Fibroblast of skin of left biceps (primary cell): ENCODE measurements at places on chromosomes 7 and 10.

DNA sequence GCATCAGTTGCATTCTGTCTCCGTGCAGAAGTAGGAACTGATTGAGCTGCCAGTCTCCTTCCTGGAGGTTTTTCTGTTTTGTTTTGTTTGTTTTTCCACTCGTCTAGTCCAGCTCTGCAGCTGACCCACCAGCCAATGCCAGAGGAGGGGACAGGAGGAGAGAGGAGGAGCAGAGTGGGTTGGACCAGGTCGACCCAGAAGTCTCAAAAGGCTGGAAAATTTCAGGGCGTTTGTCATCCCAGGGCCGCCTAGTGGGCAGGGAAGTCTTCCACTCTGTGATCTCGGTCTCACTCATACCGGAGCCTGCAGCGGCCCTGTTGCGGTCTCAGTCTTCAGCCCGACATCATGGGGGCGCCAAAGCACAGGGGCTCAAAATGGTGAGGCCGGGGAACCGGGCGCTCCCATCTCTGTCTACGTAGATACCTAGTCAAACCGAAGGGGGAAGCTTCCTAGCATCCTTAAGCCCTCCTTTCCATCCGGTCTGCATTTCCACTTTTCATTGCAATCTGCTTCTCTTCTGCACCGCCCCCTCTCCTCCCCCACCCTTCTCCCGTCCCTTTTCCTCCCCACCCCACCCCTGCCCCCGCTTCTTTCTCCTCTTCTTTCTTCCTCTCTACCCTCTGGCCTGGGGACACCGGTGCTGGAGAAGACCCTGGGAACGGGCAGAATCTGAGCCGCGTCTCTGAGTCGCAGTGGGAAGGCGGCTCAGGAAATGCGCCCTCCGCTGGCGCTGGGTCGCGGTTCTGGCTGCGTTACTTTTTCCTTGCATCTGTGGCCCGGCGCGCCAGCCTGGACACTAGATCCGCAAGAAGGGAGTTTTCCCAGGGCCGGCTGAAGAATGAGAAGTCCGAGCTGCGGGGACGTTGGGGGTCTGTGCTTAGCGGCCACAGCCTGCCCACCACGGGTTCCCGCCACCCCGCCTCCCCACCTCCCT is 16.2 kb upstream of the PAX2 start:
- no peak for DNase-seq

DNA sequence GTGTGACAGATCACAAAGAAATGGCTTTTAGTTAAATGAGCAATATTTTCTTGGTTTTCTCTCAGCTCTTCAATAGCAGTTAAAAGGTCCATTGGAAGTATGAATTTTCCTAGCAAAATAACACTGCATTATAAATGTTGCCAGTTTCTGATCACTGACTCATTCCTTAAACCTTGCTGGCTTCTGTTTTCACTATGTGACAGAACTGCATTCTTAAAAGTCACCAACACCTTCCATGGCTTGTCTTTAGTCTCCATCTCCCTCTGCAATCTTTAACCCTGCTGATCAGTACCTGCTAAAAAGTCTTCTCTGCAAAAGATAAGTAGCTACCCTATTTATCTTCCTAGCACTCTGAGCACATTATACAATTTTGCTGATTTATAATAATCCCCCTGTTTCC is 405.0 kb upstream of the LRRN3 start:
- no peak for DNase-seq

DNA sequence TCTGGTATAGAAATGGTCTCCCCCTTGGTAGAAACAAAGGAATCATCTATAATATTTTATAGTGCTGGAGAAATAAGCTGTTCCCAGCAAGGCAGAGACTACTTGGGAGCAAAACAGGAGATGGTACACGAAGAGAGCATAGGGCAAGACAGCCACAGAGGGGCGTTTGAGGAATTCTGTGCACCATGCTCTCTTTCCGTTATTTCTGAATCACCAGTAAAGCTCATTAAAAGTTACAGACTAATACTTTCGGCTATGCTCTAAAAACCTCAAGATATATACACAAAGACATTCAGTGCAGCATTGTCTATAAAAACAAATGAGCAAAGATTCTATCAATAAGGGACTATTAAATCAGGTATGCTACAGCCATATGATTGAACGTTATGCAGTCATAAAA is 68.5 kb upstream of the FHIP2A start:
- no peak for DNase-seq

- peak; percentile 60 for DNase-seq
Observed at GRCh38 chr10:29804025-29804852, 169.5 kb upstream of the SVIL start.

GRCh38 chr10:117942226-117942625 is 104.5 kb downstream of the RAB11FIP2 start:
- DNase-seq: peak; percentile 50

DNA sequence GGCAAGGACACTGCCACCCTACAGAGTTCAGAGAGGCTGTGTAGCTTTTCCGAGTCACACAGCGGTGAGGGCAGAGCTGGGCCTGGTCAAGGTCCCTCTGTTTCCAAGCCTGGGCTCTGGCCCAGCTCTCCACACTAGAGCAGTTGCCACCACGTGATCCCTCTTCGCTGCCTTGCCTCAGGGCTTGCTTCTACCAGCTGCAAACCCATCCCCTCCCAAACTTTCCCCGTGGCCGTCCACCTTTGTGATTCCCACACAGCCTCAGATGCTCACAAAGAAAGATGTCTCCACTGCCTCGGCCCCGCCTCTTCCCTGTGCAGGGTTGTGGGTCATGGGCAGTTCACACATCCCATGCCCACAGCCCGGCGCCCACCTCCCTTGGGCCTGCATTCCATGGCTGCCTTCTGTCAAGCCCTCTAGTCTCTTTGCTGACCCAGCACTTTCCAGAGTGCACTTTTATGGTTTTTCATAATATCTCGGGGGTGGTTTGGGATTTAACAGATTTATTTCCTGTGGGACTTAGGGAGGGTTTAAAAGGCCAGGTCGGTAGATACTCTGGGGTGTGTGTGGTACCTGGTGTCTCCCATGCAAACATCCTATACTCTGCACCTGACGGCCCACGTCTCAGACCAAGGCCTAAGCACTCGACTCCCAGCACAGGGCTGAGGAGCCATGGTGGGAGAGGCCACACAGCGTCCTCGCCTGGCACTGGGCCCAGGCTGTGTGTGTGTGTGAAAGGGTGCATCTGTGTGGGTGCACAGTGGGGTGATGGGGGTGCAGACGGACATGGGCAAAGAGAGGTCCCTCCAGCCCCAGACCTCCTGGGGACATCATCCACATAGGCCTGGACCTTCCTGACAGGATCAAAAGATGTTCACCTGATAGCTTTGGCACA is 59.6 kb downstream of the PKD1L1 start:
- DNase-seq: no peak

DNA sequence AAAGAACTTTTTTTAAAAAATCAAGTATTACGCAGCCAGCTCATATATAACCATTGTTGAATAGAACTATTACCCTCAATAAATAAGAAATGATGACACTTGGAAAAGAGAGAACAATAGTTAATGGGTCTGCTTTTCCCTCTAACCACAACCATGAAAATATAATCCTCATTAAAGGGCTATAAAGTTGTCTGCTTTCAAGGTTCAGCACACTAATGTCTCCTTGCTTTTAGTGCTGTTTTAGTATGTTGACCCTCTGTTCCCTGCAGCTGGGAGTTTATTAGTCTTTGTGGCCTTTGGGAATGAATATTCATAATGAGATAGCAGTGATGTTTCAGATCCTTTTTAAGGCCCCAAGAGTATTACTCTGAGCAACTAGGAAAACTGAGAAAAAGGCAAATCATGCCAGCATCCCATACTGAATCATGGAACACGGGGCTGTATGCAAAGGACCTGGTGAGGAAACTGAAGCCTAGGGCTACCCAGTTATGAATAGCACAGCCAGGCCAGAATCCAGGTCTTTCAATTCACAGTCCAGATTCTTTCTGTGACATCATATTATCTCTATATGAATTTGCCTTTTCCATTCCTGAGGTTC is 332.0 kb upstream of the LRGUK start:
- no peak for DNase-seq

GRCh38 chr7:73329861-73330581 is 2.1 kb downstream of the FKBP6 start:
- no peak for DNase-seq

- no peak for DNase-seq
Observed at GRCh38 chr10:19803676-19804075, 12.6 kb upstream of the PLXDC2 start.

GRCh38 chr10:22427890-22428571 is 82.7 kb downstream of the SPAG6 start:
- DNase-seq: peak; percentile 87

DNA sequence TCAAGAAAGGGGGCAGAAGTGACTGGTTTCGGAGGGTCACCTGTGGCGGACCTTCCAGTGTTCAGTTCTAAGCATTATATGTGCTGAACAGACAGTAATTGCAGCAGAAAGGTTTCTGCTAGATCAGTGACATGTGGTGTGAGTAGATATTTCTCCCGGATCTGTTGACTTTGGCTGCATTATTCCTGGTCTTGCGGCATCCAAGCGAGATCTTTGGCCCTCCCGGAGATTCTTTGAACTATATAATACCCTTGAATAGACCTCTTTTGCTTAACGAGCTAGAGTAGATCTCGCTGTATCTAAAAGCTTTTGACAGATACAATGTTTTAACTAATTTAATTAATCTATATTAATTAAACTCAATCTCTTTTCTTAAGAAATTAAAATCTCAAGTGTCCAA is 99.8 kb downstream of the PTN start:
- no peak for DNase-seq

GRCh38 chr7:19268737-19269136 is 123.5 kb upstream of the FERD3L start:
- DNase-seq: no peak

GRCh38 chr7:45715471-45716352 is 141.5 kb downstream of the ADCY1 start:
- DNase-seq: no peak

DNA sequence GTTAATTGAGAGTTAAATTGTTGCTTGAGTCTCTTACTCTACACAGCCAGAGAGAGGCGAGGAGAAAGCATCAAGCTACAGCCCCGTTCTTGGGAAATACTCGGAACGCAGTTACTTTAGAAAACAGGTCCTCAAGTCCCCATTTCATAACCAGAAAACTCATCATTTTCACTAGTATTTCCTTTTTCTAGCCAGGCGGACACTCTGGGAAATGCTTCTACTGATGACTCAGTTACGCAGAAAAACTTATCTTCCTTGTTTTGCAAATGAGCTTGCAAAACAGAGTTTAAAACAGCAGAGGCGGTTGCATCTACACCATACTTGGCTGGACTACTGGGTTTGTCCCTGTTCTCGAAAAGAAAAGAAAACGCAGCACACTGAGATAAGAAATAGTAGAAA is 111.4 kb upstream of the FGFR2 start:
- no peak for DNase-seq

GRCh38 chr7:5428478-5429252 is 5.0 kb upstream of the TNRC18 start:
- peak; percentile 81 for DNase-seq

DNA sequence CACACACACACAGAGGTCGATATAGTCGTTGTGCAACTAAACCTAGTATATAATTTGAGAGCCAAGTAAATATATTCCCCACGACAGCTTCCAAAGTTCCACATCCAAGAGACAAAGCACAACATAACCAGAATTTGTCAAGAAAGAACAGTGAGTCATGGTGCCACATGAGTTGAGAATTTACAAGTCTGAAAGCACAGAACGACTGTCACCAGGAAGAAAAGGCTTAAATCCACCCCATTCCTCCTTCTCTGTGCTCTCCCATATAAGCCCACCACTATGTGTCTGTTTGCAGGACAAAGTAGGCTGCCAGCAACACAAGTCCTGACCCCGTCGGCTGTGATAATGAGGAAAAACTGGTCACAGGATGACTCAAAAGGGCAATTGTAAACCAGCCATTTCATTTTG is 32.8 kb downstream of the GSAP start:
- no peak for DNase-seq

DNA sequence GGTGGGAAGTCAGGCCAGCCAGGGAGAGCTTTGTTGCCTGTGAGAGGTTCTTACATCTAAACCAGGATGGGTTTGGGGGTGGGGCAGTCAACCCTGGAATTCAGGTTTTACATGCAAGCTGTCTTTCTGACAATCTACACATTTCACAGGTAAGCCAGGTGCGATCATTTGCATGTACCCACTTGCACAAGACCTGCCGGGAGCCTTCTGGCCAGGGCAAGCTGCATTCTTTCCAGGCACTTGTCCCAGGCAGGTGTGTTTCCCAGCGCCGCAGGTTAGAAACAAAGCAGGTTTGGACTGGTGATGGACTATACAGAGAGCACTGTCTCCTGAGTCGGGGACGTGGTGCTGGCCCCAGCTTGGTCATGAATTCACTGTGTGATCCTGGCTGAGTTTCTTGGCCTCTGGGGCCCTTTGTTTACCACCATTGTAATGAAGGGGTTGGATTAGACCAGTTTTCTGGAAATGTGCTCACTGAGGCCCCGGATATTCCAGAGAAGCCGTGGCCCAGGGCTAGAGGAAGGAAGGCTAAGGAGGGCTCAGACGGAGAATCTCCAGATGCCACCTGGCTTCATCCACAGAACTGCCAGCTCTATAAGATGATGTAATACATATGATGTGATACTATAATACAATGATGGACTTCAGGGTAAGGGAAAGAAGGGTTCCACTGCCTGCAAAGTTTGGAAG is 205.2 kb upstream of the SVIL start:
- DNase-seq: no peak

GRCh38 chr10:60082341-60082740 is 176.0 kb upstream of the CCDC6 start:
- DNase-seq: no peak
